Activated naive CD8-positive, alpha-beta T cell treated with anti-CD3 and anti-CD28 coated beads, Interleukin-2, amount 10 ng/mL, durations not matched to agents 7 days and 5 days (primary cell): ENCODE measurements at places on chromosomes 2 and 18. TPM values are rescaled to one million over a fixed set of nuclear protein-coding genes. Genes with fewer than 3 reads are reported as not detected.

The NR4A2 gene
- total RNA-seq = 3.2 TPM

The ARL4C gene
- 210 TPM for total RNA-seq

The IHH gene
- total RNA-seq = not detected

The DSG4 gene
- not detected for total RNA-seq

The SERPINB12 gene
- total RNA-seq = not detected

DNA sequence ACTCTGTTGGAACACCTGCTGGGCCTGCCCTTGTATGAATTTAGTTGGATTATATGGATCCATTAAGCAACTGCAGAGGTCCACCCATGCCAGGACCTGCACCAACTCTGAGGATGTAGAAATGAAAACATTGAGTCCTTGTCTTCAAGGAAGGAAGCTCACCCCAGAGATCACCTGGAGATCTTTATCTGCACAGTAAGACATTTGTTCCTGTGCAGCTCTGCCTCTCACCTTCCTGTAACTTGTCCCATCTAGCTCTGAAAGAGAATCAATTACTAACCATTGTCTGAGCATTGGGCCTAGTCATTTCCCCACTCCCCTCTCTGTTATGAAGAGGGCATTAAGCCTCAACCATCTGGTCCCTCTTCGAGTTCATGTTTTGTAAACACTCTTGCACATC, 105.2 kb upstream of the YWHAQ start:
- H3K27ac ChIP-seq = peak overlapping the region; percentile 66
- peaks cover 28% of the 10 kb centered on the region for H3K4me1 ChIP-seq
- peak overlapping the region; percentile 55 for H3K4me3 ChIP-seq
- H3K36me3 ChIP-seq = peaks cover 8% of the 10 kb centered on the region
- H3K27me3 ChIP-seq = no peaks in the 10 kb centered on the region

DNA sequence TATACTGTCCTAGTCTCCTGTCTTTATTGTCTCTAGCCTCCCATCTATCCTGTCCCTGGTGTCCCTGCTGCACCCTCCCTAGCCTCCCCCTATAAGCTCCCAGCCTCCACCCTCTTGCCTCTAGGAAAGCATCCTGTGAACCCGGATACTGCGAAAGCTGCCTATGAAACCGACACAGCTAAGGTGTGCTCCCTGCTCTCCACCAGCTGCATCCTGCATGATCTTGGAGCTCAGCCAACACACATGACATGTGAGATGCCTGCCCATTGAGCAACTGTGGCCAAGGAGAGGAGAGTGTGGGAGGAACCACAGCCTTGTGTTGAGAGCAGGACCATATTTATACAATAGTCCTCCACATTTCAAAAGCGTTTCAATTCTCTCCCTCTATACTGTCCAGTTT, 187.1 kb downstream of the ZBTB7C start:
- no peaks in the 10 kb centered on the region for H3K36me3 ChIP-seq
- no peak overlapping the region for H3K27ac ChIP-seq
- H3K27me3 ChIP-seq = peaks cover 3% of the 10 kb centered on the region
- no peak for DNase-seq

- no peak for DNase-seq
- no peaks in the 10 kb centered on the region for H3K27me3 ChIP-seq
- no peaks in the 10 kb centered on the region for H3K4me1 ChIP-seq
- no peak overlapping the region for H3K27ac ChIP-seq
Observed at GRCh38 chr18:6368017-6368416, 46.7 kb downstream of the L3MBTL4 start.

DNA sequence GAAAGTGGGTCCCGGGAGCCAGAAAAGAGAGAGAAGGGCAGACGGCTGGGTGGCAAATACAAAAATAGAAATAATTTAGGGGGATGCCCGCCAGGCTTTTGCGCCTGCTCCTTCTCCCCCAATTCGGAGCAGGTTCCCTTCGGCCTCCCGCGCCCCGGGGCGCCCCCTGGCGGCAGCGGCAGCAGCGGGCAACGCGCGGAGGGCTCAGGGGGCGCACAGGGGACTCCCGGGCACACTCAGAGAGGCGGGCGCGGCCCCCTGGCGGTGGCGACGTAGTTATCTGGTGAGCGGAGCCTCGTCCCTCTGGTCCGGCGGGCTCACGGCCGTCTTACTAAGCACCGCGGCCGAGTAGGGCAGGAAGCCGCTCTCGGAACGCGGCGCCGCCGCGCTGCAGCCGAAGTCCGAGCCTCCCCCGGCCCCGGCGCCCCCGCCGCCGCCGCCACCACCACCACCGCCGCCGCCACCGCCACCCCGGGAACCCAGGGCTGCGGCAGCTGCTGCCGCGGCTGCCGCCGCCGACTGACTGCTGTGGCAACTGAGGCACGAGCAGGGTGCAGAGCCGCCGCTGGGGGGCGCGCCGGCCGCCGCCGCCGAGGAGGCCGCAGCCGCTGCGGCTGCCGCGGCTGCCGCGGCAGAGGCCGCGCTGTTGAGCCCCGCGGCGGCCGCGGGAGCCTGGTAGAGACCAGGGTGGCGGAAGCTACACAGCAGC, 3.8 kb downstream of the EVX2 start:
- H3K4me1 ChIP-seq = peaks cover 7% of the 10 kb centered on the region
- H3K27me3 ChIP-seq = peaks cover 83% of the 10 kb centered on the region
- H3K27ac ChIP-seq = peak overlapping the region; percentile 63
- peaks cover 9% of the 10 kb centered on the region for H3K36me3 ChIP-seq
- H3K4me3 ChIP-seq = peak overlapping the region; percentile 53

DNA sequence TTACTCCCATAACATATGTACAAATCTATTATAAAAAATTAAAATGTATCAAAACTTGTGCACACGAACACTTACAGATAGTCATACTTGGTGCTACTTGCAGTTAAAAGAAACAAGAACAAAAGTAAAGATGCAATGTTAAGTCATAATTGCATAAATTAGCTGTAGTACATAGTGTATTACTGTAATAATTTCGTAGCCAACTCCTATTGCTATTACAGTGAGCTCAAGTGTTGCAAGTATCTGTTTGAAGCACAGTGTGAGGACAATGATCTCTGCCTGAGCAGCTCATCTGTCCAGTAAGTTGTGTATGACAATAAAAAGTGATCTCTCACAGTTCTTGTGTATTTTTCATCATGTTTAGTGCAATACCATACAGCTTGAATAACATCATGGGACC, 7.5 kb upstream of the SERPINB13 start:
- H3K4me1 ChIP-seq = peaks cover 2% of the 10 kb centered on the region
- H3K4me3 ChIP-seq = no peak overlapping the region
- H3K36me3 ChIP-seq = no peaks in the 10 kb centered on the region
